ENCODE measurements at places on chromosomes 6 and 20.

DNA sequence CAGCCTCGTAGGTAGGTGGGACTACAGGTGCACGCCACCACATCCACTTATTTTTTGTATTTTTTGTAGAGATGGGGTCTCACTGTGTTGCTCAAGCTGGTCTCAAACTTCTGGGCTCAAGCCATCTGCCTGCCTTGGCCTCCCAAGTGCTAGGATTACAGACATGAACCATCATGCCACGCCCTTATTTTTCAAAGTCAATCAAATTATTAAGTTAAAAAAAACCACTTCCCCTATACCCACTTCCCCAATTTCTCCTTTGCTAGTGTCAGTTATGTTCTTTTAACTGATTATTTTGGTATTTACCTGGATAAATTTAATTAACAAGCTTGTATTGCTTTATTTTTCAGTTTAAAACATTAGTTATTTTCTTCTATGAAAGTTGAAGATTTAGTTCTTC is 49.6 kb downstream of the RIOK1 start:
- no peak overlapping the region for H3K27ac ChIP-seq
- H3K36me3 ChIP-seq: no peaks in the 10 kb centered on the region
- H3K4me3 ChIP-seq: no peak overlapping the region
- H3K27me3 ChIP-seq: no peaks in the 10 kb centered on the region
- DNase-seq: no peak

DNA sequence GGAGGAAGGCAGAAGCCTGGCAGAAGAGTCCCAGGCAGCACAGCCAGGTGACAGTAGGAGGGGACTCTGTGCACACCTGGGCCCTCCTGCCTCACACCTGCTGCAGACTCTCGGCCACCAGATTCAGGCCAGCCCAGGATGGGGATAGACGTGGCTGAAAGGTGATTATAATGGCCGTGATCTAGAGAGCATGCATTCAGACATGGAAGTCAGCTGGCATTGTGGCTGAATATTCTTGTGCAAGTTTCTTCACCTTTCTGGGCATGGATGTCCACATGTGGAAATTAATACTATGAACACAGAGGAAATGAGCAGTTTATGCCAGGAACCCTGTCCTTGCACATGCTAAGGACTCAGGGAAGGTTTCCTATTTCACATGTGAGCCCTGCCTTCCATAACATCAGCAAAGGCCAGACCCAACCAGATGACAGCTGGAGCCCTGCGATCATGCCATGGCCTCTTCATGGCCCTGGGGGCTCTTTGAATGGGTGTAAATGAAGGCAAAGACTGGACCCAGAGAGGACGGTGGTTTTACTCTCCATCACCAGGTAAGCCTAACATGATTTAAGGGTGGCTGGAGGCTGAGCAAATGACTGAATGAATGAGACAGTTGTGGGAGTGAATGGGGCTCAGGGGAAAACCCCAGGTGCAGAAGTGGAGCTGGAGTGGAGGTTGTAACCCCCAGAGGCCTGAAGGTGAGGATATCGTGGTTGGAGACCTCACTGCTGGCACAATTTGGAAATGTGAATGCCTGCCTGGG is 2.7 kb upstream of the RAET1L start:
- no peak for DNase-seq
- H3K4me1 ChIP-seq: no peaks in the 10 kb centered on the region
- H3K27me3 ChIP-seq: no peaks in the 10 kb centered on the region
- H3K36me3 ChIP-seq: no peaks in the 10 kb centered on the region

DNA sequence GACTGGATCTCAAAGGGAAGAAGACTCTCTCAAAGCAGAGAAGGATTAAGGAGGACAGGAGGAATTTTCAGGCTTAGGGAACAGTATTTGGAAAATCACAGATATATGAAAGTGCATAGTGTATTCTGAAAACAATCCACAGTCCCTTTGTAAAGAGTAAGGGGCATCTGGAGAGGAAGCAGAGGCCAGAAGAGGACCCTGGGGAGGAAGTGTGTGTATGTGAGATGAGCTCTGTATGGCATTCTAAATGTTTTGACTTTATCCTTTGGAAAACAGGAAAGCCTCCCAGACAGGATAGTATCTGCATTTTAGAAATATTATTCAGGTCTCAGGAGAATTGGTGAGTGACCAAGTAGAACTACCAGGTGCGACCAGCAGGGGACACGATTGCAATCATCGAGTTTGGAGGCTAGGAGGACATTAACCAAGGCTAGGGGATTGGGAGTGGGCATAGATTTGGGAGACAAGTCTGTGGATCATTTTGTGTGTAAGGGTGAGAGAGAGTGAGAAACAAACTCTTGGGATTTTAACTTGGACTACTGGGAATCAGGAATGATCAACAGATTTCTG is 38.3 kb upstream of the FAM184A start:
- H3K4me1 ChIP-seq: no peaks in the 10 kb centered on the region
- no peaks in the 10 kb centered on the region for H3K27me3 ChIP-seq
- H3K4me3 ChIP-seq: no peak overlapping the region
- no peaks in the 10 kb centered on the region for H3K36me3 ChIP-seq
- no peak for DNase-seq

GRCh38 chr6:161575523-161576254 is 301.8 kb upstream of the AGPAT4 start:
- no peaks in the 10 kb centered on the region for H3K36me3 ChIP-seq
- no peaks in the 10 kb centered on the region for H3K27me3 ChIP-seq
- no peak for DNase-seq
- no peak overlapping the region for H3K4me3 ChIP-seq
- no peak overlapping the region for H3K27ac ChIP-seq
